ENCODE measurements at places on chromosomes 3 and 15.

DNA sequence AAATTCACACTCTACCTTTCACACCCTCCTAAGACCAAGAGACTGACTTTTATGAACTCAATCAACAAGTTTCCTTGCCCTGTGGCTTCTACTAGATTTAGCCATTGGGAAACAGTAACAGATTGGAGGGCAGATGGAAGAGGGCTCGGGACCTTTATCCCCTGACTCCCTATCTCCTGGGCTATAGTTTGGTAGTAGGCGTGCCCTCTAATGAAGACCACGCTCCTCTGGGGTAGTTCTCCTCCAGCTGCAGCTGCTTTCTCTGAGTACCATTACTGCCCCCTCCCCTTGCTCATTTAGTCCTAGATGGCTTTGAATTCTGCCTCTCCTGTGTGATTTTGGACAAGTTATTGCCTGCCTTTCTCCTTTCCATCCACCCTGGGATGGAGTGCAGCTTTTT lies 33.3 kb downstream of the FMN1 start:
- DNase-seq, result no peak

- no peak for DNase-seq
These were observed 51.7 kb downstream of the EIF4E3 start for GRCh38 chr3:71673486-71673885.

- DNase-seq, result no peak
These were observed 54.3 kb downstream of the OXNAD1 start for GRCh38 chr3:16319307-16319706.

GRCh38 chr15:85840802-85841152 lies 46.1 kb upstream of the KLHL25 start:
- no peak for DNase-seq

DNA sequence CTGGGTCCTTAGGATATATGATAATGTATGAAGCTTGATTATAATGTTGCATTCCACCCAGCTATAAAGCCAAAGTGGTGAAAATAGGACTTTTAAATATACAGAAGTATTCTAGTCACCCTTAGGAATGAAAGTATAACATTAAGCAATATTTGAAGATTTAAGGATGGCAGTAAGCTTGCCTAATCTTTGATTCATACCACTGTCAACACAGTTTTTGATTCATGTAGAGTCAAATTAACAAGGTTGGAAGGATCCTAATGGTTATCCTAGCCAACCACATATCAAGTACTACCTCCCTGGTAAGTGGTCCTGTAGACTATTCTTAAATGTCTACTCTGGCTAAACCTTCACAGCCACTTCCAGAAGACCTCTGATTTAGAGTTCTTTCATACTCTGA lies 18.6 kb downstream of the ARIH1 start:
- DNase-seq, result no peak

All from NCI-H1694 (cell line).